ENCODE measurements at places on chromosomes 1 and 21. TPM values are rescaled to one million over a fixed set of nuclear protein-coding genes. Genes with fewer than 3 reads are reported as not detected.

OR2L3 gene
- not detected for total RNA-seq

PGLYRP4 gene
- not detected for total RNA-seq

LENEP gene
- total RNA-seq: 0.18 TPM

CASQ1 gene
- total RNA-seq: not detected

TSPEAR gene
- total RNA-seq: not detected

CD84 gene
- not detected for total RNA-seq

UBE2U gene
- total RNA-seq: not detected

RGS4 gene
- 30.6 TPM for total RNA-seq

ANKRD34A gene
- total RNA-seq: 0.18 TPM

OR2L13 gene
- not detected for total RNA-seq

KCNJ9 gene
- under 0.01 TPM for total RNA-seq

LCE2C gene
- not detected for total RNA-seq

KRTAP25-1 gene
- total RNA-seq: not detected

ANGPTL3 gene
- not detected for total RNA-seq

ST6GALNAC5 gene
- 1.1 TPM for total RNA-seq

KIFAP3 gene
- total RNA-seq: 13.0 TPM

EIF3I gene
- 340 TPM for total RNA-seq

PTPRC gene
- under 0.01 TPM for total RNA-seq

FAM72B gene
- 0.92 TPM for total RNA-seq

SPOCD1 gene
- 14.2 TPM for total RNA-seq

F13B gene
- total RNA-seq: not detected

PDE9A gene
- total RNA-seq: 6.0 TPM

FCRL1 gene
- total RNA-seq: not detected

CYP4X1 gene
- total RNA-seq: not detected

DNALI1 gene
- total RNA-seq: 4.0 TPM

TMEM61 gene
- total RNA-seq: not detected

LRRC53 gene
- not detected for total RNA-seq

KIF26B gene
- total RNA-seq: 25.8 TPM

CAMK1G gene
- total RNA-seq: 0.83 TPM

Measured in smooth muscle cell of bladder (primary cell).